ENCODE measurements at places on chromosomes 6 and 20.

DNA sequence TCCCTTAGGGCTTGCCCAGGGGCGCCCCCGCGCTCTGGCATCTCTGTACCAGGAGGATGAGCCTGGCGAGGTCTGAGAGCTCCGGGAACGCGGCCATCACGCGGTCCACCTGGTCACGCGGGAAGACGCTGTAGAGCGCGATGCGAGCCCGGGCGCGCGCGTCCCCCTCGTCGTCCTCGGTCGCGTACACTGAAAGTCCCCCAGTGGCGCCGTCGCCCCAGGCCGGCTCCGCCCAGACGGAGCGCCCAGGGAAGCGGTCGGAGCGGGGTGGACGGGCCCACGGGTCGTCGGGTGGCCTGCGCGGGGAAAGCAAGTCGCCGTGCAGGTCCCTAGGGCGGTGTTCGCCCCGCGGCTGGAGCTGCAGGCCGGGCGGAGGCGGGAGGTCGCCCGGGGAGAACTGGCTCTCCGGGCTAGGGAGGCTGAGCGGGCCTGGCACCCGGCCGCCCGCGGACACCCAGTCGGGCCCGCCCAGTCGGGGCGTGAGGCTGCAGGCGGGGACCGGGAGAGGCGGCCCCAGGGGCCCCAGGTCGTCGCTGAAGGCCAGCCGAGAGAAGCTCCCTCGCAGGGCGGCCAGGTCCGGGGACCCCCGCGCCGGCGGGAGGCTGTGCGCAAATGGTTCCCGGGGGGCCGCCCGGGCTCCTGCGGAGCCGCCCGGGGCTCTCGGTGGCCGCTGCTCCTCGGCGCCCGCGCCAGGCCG is 34.0 kb downstream of the ZC3H12D start:
- no peak for DNase-seq

DNA sequence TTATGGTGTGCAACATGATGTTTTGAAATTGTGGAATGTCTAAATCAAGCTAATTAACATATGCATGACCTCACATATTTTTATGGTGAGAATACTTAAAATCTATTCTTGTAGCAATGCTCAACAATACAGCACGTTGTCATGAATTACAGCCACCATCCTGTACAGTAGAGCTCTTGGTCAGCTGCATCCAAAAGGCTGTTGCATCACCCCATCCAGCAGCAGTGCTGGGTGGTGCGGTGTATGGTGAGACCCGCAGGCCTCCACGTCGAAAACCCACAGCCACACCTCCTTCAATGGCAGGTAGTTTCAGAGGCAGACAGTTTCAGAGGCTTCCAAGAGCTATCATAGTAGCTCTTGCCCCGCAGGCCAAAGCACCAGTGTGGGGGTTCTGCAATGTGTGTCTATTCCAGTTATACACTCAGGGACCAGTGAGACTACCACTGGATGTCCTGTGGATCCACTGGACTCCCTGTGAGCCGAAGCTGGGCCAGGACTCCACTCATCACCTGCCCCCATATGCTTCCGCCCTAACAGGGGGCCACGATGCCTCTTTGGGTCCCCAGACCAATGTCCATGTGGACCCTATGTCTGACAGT is 23.4 kb downstream of the PACSIN1 start:
- no peak for DNase-seq

DNA sequence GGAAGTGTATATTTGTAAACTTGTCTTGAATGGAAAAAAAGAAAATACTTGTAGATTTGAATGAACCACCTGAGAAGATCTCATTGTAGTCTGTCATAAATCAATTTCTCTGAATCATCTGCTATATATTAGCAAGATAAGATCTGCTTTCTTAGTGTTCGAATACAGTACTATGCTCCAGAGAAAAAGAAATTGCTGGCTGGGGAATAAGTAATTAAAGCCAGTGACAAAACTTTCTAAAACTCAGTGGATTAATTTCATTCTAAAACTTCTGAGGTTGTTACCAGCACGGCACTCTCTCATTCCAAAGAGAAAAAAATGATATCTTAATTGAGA is 22.4 kb upstream of the MROH8 start:
- no peak for DNase-seq

DNA sequence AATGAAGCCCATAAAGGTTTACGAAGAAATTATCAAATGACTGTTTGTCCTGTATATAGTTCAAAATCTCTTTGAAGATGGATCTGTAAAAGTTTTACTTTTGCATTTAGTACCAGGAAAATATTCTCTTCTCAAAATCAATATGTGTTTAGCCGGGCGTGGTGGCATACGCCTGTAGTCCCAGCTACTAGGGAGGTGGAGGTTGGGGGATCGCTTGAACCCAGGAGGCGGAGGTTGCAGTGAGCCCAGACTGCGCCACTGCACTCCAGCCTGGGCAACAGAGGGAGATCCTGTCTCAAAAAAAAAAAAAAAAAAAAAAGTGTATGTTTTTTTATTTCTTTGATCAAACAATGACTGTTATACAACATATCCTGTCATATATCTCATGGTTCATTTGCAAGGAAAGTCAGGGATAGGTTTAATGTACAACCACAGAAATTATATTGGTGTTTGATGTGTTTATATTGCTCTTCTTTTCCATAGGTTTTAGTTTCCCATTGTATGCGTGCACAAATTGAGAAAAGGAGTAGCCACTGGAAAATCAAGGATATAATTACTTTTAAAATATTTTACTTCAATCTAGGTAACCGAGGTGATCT is 40.1 kb downstream of the SOX4 start:
- no peak for DNase-seq

- DNase-seq = no peak
Measured at GRCh38 chr6:151075930-151076555, 163.7 kb upstream of the AKAP12 start.

DNA sequence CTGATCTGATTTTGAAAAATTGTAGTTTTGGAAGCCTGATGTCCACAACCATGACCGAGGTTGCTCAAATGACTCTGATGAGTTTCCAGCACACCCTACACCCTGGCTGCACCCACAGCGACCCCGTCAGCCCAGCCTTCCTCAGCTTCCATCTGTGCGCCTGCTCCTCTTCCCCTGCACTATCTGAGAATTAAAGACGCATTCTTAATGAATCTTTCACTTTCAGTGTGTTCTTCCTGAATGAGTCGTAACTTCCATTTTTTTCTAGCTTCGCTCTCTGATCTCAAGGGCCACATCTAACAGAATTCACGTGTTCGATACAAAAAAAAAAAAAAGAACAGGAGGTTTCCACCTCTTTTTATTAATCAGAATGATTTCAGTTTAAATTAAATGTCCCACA is 21.3 kb upstream of the RREB1 start:
- DNase-seq = peak; percentile 33

DNA sequence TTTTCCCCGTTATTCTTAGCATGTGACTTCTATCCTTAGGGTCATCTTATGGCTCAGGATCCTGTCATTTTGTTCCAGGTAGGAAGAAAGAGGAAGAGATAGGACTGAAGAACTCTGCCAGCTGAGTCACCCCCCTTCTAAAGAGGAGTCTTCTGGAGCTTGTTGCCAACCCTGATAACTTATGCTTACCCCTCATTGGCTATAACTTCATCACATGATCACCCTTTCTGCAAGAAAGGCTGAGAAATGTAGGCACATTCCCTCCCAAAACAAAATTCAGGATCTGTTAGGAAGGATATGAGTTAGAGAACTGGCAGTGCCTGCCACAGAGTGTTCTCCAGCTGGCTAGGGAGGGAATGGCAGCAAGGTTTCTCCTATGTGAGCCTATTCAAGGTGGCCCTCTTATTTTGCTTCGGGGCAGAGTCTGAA is 35.6 kb downstream of the ARFGEF2 start:
- DNase-seq = no peak

GRCh38 chr6:149364557-149364956 is 35.5 kb upstream of the SUMO4 start:
- DNase-seq = peak; percentile 13

DNA sequence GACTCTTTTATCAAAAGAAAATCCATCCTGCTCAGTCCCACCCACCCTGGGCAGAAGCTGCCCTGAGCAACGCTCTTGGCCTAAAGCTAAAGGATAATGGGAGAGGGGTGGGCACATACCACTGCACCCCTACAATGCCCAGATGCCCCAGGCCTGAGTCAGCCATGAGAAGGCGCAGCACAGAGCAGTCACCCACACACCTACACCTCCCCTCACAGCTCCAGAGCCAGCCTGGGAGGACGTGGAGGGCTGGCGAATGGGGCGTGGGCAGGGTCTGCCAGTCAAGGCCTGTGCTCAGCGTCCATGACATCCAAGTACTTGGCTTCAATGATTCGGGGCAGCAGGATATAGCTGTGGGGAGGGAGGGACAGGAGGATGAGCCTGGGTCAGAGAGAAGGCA is 11.5 kb downstream of the SLC4A11 start:
- DNase-seq = no peak

DNA sequence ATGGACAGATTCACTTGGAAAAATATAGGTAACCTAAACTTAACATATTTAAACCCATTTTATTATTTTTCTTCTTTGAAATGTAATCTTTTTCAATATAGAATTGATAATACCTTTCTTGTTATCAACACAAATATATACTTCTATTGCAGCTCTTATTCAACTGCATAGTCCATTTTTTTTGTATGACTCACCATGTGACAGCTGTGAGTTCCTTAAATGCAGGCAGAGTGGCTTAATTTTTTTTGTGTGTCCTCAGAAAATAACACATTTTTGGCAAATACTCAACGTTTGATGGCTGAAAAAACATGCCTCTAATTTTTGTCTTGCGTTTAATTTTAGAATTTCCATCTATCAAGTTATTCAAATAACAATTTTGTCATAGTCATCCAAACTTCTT is 454.8 kb downstream of the PHF3 start:
- DNase-seq = peak; percentile 5

- DNase-seq = no peak
Measured at GRCh38 chr20:50037123-50037522, 54.3 kb downstream of the SNAI1 start.

- DNase-seq = peak; percentile 52
Measured at GRCh38 chr6:111922454-111923297, 49.4 kb upstream of the FYN start.

Measured in cardiac fibroblast (primary cell).